Suppressor macrophage treated with lipopolysaccharide for 4 hours (primary cell): ENCODE measurements at places on chromosomes 2 and 18.

DNA sequence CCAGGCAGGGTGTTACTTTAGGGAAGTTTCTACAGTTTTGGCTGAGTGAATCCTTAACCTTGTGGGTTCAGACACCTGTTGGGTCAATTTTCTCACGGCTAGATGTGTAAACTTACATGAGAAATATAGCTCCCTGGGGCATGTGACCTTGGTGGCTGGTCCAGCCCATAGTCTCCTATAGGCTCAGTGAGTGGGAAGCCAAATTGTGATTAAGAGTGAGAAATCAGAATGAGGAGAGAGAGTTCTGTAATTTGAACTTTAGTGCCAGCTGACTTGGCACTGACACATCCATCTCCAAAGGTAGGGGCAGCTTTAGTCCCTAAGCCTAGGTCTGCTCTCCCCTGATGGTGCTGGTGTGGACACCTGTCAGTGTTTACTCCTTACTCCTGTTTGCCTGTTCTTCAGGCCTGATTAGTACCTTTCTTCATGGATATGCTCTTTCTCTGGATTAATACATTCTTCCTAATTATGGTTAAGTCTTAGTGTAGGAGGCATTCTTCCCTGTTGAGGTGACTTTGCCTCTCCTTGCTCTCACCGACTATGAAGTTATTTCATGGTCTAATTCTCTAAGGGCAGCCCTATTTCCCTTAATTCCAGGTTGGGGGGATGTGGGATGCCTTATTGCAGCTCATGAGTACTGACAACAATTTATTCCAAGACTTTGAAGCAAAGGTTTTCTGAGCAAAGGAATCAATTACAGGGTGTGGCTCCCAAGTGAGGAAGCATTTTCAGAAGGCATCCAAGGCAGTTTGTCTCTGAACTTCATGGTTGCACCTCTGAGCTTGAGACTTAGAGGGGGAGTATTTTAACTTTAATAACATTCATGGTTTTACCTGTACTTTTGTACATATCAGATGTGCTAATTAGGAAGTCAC, 177.3 kb downstream of the DYSF start:
- DNase-seq = peak; percentile 17

GRCh38 chr2:237955640-237956401, 11.0 kb upstream of the UBE2F start:
- DNase-seq = no peak

DNA sequence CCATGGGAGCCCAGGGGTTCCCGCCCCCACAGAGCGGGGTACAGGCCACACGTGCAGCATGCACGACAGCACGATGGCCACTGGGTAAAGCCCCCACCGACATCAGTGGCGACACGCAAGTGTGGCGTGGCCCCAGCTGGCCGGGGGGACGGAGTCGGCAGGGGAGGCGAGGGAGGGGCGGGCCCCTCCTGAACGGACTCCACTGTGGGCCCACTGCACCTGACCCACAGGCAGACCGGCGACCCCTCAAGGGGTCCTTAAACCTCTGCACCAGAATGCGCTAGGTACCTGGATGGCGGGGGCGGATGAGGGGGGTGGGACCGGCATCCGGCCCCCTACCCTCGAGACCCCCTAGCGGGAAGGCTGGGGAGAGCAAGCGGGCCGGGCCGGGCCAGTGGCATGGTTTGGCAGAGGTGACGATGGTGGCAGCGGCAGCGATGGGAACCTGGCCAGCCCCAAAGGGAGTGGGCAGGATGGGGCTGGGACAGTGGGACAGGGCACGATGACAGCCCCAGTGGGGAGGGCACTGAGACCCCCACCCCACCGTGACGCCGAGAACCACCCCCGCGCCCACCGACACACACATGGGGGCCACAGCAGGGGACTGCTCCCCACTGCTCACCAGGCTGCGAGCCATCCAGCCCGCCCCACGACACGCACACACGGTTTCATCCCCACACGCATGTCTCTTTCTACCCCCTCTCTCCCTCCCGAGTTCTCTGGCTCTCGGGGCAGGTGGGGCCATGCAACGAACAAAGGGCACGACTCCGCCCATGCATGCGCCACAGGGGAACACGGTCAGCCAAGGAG, 91.9 kb upstream of the ANKRD30BL start:
- no peak for DNase-seq

GRCh38 chr2:145906354-145906753, 1386.4 kb upstream of the ZEB2 start:
- no peak for DNase-seq

GRCh38 chr2:164896634-164897355, 55.2 kb upstream of the COBLL1 start:
- peak; percentile 53 for DNase-seq

DNA sequence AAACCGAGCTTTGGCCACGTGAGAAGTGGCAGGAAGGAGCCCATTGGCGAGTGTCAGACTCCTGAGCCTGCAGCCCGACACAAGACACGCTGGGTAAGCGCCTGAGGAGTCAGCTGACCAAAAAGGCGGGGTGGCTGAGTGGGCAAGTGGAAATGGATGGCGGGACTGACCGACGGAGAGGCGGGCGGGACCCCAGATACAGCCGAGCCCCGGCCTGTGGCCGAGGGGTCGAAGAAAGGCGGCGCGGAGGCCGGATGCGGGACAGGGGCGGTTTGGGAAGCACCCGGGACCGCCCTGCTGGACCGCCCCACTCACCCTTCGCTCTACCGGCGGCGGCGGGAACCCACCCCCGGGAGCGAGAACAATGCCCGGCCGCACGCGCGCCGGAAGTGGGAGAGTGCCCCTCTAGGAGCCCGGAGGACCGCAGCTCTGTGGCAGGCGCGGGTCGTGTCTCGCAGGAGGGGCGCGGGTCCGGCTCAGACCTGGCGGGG, 22.8 kb downstream of the ZSCAN30 start:
- DNase-seq = peak; percentile 29

- DNase-seq = no peak
Observed at GRCh38 chr2:39696101-39696553, 30.4 kb downstream of the TMEM178A start.

- DNase-seq = no peak
Observed at GRCh38 chr2:47225061-47225783, 70.1 kb upstream of the STPG4 start.

DNA sequence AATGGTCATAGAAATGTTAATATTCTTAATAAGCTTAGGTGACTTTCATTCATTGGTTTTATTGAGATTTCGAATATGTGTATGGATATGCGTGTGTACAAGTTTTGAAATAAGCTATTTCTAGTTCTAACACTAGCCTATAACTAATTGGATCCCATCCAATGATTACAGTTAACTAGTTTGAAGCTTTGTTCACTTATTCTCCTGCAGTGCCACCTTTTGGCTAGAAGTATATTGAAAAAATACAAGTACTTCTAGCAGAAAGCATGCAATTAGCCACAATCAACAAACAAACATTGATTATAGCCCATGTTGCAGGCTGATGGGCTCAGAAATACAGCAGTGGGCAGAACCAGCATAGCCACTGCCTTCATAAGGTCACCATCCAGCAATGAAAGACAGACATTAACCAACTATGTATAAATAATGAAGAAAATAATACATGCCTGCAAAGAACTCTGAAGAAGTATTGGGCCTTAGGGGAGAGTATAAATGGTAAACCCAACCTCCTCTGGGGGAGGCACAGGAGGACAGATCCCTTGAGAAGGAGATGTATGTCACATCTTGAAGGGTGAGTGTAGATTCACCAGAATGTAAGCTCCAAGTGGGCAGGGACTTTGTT, 5.1 kb upstream of the PIEZO2 start:
- peak; percentile 54 for DNase-seq

- peak; percentile 4 for DNase-seq
Observed at GRCh38 chr18:2444201-2444875, 127.0 kb downstream of the METTL4 start.

- DNase-seq = no peak
Observed at GRCh38 chr2:19538411-19538963, 180.1 kb upstream of the OSR1 start.

- no peak for DNase-seq
Observed at GRCh38 chr18:26185267-26185666, 41.0 kb upstream of the TAF4B start.

DNA sequence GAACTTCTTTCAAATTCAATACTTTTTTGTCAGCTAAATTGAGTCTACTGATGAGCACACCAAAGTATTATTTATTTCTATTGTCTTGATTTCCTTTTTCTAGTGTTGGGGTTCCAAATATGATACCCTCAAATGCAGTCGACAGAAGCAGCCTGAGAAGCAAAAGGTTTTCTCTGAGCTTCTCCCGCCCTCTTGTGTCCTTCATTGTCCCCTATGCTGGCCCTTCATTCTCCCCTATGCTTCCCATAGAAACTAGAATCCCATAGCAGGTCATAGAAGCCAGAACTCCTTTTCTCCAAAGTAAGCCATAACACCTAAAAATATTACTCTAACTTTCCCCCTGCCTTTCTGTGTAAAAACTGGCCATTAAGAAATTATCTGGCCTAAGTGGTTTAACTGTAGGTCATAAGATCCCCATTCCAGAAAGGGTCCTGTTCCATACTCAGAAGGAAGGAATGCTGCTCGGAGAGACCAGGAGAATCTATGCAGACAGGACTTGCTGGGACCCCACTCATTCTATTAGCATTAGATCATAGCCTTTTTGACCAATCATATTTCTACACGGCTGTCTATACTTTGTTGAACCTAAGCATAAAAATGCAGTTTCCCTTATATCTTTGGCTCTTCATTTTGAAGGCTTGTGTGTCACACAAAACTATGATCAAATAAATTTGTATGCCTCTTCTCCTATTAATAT, 764.6 kb upstream of the PKDCC start:
- no peak for DNase-seq
